ENCODE measurements at places on chromosomes 13 and 19.

GRCh38 chr13:76024151-76024550 is 388.0 kb downstream of the LMO7 start:
- DNase-seq, result no peak

- DNase-seq, result no peak
These were observed 15.5 kb downstream of the MKNK2 start for GRCh38 chr19:2035590-2035991.

- no peak for DNase-seq
These were observed 5.9 kb downstream of the IFNL3 start for GRCh38 chr19:39238944-39239343.

- DNase-seq, result no peak
These were observed 148.6 kb downstream of the IER2 start for GRCh38 chr19:13298565-13299481.

GRCh38 chr13:112346173-112346898 is 29.8 kb upstream of the SPACA7 start:
- no peak for DNase-seq

DNA sequence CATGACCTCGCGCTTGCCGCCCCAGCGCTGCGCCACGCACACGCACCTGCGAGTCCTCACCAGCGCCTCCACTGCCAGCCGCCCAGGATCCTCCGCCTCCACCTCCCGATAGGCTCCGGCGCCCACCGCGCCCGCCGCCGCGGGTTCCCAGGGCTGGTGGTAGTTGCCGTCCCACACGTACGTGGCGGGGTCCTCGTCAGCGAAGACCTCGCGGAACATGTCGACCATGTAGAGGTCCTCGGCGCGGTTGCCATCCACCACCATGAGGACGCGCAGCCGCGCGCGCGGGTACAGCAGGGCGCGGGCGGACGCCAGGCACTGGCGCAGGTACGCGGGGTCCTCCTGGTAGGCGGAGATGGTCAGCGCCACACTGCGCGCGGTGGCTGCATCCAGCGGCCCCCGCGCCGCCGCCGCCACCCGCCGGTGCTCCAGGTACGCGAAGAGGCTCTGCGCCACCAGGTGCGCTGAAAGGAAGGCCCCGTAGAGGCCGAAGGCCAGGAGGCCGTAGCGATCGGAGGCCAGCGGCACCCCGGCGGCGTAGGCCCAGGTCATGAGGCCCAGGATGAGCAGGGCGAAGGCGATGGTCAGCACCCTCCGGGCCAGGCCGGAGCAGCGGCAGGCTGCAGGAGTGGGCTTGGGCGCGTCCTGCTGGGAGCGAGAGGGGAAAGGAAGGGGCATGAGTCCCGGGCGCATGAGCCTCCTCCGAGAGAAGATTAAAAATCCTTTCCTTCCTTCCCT is 4.4 kb downstream of the HAS1 start:
- DNase-seq, result no peak

GRCh38 chr13:31930901-31931522 is 100.6 kb upstream of the FRY start:
- no peak for DNase-seq

- DNase-seq, result no peak
These were observed 2.8 kb downstream of the NAXD start for GRCh38 chr13:110618167-110618566.

GRCh38 chr13:44780591-44781280 is 204.6 kb upstream of the TSC22D1 start:
- no peak for DNase-seq

DNA sequence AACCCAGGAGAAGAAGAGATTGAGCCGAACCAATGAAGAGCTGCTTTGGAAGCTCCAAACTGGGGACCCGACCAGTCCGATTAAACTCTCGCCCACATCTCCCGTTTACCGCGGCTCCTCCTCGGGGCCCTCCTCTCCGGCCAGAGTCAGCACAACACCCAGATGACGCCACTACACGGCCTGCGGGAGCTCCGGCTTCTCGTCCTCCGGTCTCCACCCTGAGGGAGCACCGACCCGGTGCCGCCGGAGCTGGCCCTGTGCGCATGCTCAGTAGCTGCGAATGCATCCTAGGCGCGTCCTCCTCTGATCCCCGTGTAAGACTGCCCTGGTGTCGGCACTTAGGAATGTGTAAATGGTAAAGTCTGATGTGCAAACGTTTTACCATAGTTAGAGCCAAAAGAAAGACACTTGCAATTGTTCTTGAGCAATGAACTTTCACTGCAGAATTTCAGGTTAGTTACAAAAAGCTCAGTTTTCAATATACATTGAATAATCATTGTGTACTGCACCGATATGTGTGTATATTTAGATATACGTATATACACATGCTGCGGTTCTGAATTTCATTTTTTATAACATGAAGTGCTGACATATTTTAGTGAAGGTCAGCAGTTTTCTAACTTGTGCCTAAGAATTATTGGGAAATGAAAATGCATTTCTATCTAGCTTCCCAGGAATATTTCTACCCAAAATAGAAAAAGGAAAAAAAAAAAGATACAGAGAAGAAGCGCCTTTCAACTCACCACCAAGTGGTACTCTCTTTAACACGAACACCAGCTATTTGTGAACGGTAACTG is 92.2 kb downstream of the SLC7A1 start:
- no peak for DNase-seq

GRCh38 chr13:90177512-90177911 is 1170.0 kb upstream of the MIR17HG start:
- DNase-seq, result no peak

DNA sequence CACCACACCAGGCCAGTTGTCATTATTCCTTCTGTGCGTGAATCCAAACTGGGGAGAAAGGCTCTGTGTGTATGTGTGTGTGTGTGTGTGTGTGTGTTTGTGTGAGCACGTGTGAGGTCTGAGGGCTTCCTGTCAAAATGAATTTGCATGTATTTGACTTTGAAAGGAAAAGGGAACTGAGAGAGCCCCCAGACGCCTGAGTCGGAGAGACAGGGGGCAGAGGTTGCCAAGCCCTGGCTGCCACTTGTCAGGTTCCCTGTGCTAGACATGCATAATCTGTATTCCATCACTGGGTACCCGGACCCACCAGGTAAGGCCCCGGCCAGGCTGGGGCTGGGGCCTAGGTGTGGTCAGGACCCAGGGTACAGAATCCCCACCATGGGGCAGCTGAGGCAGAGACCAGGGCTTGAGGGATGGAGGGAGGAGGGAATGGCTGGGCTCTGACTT is at the start of gene CLEC17A:
Gene CLEC17A (plus strand): TSS at position 191 of the 447 bp plus-strand sequence. CDS start 77 bp downstream, at position 268.
- DNase-seq, result no peak

DNA sequence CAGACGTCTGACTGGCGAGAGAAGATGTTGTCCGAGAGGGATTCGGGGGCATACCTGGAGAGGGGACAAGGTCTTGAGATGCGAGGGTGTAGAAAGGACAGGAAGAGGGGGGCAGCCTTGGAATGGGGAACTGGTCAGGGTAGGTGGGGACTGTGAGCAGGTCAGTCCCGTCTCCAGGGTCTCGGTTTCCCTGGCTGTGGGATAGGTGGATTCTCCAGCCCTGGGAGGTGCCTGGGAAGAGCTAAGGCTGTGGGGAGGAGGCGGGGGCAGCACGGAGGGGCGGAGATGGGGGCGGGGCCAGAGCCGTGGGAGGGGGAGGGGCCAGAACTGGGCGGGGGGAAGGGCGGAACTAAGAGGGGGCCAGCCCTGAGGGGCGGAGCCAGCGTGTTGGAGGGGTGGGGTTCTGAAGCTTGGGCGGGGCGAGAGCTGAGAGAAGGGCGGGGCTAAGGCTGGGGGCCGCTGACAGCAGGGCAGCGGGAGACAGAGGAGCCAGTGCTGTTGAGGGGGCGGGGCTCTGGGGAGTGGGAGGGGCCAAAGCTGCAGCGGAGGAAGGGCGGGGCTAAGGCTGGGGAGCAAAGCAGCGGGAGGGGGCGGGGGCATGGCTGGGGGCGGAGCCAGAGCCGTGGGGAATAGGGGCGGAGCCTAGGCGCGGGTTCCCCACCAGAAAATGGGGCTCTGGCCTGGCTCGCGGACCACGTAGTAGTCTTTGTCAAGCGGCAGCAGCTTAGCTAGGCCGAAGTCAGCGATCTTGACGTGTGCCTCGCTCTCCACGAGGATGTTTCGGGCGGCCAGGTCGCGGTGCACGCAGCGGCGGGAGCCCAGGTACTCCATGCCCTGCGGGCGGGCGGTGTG is 9.5 kb upstream of the INSL3 start:
- DNase-seq, result no peak

DNA sequence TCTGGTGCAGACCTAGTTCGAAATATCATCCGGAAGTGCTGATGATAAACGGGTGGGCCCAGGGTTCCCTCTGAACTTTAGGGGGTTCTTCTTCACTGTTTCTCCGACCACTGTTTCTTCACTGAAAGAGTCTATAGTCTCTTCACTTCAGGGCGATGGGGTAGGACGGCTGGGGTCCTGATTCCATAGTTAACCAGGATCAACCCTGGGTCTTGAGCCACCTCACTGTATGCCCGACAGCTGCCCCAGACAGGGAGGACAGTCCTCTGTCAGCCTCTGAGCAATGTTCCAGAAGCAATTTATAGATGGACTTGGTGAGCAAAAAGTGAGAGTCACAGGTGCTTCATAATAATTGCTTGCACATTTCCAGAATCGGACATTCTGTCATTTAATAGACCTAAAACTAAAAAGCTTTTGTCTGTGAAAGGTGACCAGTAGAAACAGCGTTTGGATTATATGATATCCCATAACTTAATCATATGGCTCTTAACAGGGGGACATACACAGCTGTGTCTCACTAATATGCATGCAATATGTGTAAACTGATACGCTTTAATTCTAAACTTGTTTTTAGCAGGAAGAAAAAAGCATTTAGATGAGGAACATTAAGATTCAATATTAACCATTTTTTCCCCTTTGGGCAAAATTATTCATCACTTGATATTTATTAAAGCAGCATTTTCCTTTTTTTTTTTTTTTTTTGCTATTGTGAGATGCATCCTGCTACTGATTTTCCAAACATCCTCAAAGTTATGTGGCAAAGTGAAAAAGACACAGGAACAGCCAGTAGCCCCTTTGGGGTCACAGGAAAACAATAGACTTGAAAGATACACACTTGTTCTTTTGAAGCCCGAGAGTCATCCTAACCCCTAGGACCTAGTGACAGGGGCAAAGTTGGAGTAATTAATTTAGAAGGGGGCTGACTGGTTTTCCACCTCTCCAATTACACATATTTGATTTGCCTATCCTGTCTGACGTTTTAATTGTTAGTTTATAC is 277.0 kb downstream of the ZNF536 start:
- DNase-seq, result no peak

DNA sequence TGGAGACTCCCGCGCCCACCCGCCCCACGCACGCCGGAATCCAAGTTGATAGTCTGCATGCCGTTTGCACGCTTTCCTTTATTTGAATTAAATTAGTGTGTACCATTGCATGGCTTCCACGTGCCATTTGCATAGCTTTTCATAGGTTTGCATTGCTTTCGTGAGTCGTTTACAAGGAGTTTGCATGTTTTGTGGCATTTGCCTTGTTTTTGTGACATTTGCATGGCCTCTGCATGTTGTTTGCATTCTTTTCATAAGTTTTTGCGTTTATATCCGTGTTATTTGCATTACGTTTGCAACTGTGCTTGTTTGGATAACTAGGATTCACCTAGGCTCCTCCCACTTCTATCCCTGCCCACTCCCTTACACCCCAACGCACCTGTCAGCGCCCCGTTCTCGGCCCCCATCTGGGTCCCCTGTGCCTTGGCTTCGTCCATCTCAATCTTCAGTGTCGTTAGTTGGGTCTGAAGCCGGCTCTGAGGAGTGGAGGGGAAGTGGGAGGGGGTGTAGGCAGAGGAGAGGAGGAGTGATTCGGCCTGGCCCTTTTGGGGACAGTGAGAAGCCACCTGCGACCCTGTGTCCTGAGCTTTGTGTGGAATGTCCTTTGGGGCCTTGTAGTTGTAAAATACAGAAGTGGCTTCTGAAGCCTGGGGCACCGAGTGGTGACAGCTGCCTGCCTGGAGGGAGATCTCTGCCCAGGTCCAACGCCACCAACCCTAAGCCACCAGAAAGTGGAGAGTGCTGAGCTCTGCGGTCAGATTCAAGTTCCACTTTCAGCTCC is 2.4 kb downstream of the CCDC194 start:
- no peak for DNase-seq

DNA sequence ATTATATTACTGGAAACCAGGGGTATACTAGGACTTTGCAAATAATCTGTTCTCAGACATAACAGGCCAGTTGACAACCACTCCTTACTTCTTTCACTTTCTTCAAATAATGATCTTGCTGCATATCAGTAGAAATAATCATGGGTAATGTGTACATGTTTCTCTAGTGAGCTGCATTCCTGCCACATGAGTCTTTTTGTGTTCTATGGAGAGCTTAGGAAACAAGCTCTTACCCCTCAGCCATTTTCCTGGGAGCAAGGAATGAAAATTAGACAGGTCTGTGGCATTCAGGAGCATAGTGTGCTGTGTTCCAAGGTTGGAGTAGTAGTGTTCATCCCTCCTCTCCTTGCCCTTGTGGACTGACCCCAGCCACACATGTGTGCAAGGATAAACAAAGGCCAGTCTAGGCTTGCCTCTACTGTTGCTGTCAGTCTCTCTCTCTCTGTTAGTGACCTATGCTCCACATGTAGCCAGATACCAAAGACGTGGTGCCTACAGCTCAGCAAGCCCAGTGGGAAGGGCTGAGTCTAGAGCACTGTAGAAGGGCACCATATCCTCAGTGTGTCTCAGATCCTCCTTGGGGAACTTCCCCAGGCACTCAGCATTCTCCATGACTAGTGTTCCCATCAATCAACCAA is 11.5 kb upstream of the OXGR1 start:
- DNase-seq, result no peak

DNA sequence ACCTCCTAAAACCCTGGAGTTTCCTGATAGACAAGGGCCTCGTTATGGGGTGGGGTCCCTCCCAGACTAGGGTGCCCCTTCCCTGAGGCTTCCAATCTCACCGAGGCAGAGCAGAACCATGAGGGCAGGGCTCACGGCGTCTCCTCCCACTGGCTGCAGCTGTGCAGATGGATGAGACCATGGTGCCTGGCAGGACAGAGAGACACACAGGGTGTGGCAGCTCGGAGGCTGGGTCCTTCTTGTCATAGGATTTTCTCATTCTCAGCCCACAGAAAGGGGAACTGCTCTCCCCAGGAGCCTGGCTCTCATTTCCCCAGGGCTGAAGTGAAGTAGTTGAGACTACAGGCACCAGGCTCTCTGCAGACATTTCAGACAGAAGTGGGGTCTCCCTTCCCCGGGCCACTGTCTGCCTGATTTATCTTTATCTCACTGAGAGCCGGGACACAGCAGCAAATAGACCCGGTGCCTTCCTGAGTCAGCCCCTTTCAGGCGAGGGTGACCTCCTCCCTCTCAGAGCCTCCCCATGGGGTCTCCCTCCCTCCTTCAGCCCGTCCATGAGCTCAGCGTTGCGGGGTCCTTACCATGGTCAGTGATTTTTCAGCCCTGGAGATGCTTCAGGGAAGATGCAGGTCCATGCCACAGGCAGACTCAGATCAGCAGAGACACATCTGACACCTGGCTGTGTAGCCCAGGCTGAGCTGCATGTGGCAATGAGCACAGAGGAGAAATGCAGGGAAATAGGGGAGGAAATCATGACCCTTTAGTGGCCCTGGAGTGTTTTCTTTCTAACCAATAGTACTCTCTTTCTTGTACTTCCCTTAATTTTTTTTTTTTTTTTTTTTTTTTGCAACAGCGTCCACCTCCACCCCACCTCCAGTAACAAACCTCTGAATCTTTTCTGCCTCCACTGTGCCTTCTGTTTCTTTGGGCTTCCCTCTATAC is at the start of gene LILRA5:
Gene LILRA5 (minus strand): TSS at position 731 of the 942 bp plus-strand sequence. CDS start 147 bp downstream, at position 584.
- no peak for DNase-seq

- no peak for DNase-seq
These were observed 36.4 kb upstream of the VSTM2B start for GRCh38 chr19:29489172-29489951.

GRCh38 chr13:38824342-38824741 is 137.5 kb downstream of the FREM2 start:
- DNase-seq, result no peak
